ENCODE measurements at places on chromosomes 6 and 20. TPM values are rescaled to one million over a fixed set of nuclear protein-coding genes. Genes with fewer than 3 reads are reported as not detected.

The XRN2 gene
- total RNA-seq, result 43.2 TPM

The NKAPL gene
- 0.24 TPM for total RNA-seq

The IRF4 gene
- total RNA-seq, result 10.5 TPM

The SPTLC3 gene
- total RNA-seq, result 9.7 TPM

The TGM3 gene
- 0.09 TPM for total RNA-seq

The TRERF1 gene
- total RNA-seq, result 2.8 TPM

The IL17A gene
- not detected for total RNA-seq

The MAFB gene
- 3.8 TPM for total RNA-seq

The PDYN gene
- total RNA-seq, result not detected

The FAM83C gene
- total RNA-seq, result 0.13 TPM

The NKX2-2 gene
- total RNA-seq, result 0.81 TPM

The PHF10 gene
- 29.8 TPM for total RNA-seq

The MATN4 gene
- not detected for total RNA-seq

The MCCD1 gene
- not detected for total RNA-seq

The E2F1 gene
- total RNA-seq, result 8.2 TPM

The TULP4 gene
- total RNA-seq, result 83.6 TPM

The SLA2 gene
- total RNA-seq, result 1.6 TPM

The SLC13A3 gene
- total RNA-seq, result not detected

The KAT14 gene
- 16.6 TPM for total RNA-seq

The RNF182 gene
- not detected for total RNA-seq

The BPIFB2 gene
- total RNA-seq, result not detected

The PI16 gene
- total RNA-seq, result 3.9 TPM

The PTGIS gene
- total RNA-seq, result 3.8 TPM

The GRM1 gene
- 0.13 TPM for total RNA-seq

The NFKBIL1 gene
- total RNA-seq, result 27.8 TPM

The SEMG1 gene
- not detected for total RNA-seq

The F13A1 gene
- 134 TPM for total RNA-seq

The ZC3H12D gene
- total RNA-seq, result 5.2 TPM

The MYL9 gene
- total RNA-seq, result 3,203 TPM

The CRISP2 gene
- total RNA-seq, result not detected

The CCDC170 gene
- 0.87 TPM for total RNA-seq

The OR12D1 gene
- not detected for total RNA-seq

The COL9A3 gene
- 0.70 TPM for total RNA-seq

The TNXB gene
- total RNA-seq, result 87.0 TPM

The TRIM15 gene
- total RNA-seq, result 73.2 TPM

The CD83 gene
- 1.4 TPM for total RNA-seq

The RBCK1 gene
- 117 TPM for total RNA-seq

The SFTA2 gene
- total RNA-seq, result not detected

The VARS2 gene
- total RNA-seq, result 27.6 TPM

The CYP39A1 gene
- 5.3 TPM for total RNA-seq

The LPIN3 gene
- 52.7 TPM for total RNA-seq

The LST1 gene
- total RNA-seq, result 3.9 TPM
